ENCODE measurements at places on chromosomes 11 and 22.

DNA sequence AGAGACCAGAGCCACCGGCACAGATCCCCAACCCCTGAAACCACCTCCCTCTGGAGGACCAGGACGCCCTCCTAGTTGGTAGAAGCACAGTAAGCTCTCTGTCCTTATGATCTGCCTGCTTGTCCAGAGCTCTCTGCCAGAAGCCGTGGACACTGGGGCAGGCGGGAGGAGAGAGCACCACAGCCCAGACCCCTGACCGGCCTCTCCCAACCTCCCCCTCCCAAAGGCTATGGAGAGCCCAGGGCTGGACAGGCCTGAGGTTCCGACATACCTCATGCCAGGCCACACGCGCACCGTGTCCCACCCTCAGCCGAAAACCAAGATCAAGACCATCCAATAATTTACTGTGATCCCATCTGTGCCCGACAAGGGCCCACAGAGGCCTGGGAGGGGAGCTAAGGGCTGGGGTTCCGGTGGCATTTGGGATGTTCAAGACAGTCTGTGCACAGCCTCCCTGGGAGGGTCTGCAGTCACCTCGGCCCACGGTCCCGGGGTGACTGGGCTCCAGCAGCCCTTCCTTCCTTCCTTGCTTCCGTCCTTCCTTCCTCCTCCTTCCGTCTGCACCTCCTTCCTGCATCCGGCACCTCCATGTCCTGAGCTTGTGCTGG, 3.4 kb downstream of the HRAS start:
- no peak for DNase-seq

DNA sequence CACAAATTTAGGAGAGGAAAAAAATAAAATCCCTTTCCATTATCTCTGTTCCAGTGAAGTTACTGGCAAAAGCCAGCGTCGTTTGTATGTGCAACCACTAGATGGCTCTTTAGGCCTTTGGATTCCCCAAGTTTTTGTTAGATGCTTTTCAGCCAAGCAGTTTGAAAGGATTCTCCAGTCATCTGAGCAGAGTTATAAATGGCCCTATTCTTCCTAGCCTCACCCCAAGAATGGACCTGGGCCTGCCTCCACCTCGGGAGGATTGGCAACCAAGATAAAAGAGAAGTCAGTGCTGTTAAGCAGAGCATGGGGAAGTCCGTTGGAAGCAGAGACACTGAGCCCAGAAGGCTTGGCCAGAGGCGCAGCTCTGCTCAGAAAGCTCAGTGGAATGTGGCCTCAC, 15.4 kb downstream of the FAM181B start:
- DNase-seq = no peak

GRCh38 chr11:99968336-99968735, 718.8 kb upstream of the ARHGAP42 start:
- DNase-seq = no peak

DNA sequence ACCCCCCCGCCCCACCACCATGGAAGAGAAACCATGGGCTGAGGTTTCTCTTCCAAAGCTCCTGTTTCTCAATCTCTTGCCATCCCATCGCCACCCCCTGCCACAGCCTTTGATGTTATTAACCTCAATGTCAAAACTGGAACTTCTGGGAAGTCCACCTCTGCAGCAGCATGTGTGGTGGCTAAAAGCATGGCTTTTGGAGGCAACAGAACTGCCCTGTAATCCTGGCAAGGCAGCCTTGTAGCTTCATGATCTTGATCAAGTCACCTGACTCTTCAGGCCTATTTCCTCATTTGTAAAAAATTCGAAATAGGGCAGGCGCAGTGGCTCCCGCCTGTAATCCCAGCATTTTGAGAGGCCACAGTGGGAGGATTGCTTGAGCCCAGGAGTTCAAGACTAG, 3.5 kb upstream of the COX8A start:
- DNase-seq = no peak

Measured in NCI-H1417 treated with DMSO at 0.1 percent for 48 hours (cell line).